ENCODE measurements at places on chromosomes 13 and 19. TPM values are rescaled to one million over a fixed set of nuclear protein-coding genes. Genes with fewer than 3 reads are reported as not detected.

ACP7 gene
- total RNA-seq, result 0.26 TPM

PLK5 gene
- not detected for total RNA-seq

ZNF835 gene
- 0.64 TPM for total RNA-seq

RASL11A gene
- total RNA-seq, result 116 TPM

GAPDHS gene
- total RNA-seq, result not detected

GTF3A gene
- 137 TPM for total RNA-seq

FBXO27 gene
- total RNA-seq, result 3.4 TPM

ATP8B3 gene
- total RNA-seq, result 0.52 TPM

RASIP1 gene
- 8.3 TPM for total RNA-seq

RGL3 gene
- total RNA-seq, result under 0.01 TPM

OR7A5 gene
- total RNA-seq, result 0.16 TPM

CYP4F3 gene
- 0.13 TPM for total RNA-seq

KLK5 gene
- not detected for total RNA-seq

TTYH1 gene
- total RNA-seq, result not detected
